KBM-7 (cell line): ENCODE measurements at places on chromosomes 11 and 22.

- DNase-seq, result no peak
Observed at GRCh38 chr11:120180551-120181232, 30.1 kb upstream of the OAF start.

DNA sequence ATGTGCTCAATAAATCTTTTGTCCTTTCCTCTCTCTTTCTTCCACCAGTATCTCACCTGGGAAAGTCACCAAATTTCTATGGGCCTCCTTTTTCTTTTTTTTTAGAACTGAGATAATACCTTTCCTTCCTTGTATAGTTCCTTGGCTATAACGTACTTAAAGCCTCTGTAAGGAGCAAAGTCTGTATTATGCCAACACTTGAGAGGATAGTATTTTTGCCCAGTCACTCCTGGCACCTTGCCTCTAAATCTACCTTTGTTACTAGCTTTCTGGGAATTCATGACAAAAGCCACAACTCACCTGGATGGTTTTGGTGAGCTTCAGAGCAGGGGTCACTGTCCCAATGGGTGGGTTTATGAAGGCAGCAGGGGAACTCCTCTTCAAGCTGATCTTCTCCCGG, 12.2 kb downstream of the POLDIP3 start:
- no peak for DNase-seq

GRCh38 chr11:77636731-77637344, 756 bp downstream of the CLNS1A start:
- DNase-seq, result peak; percentile 62

GRCh38 chr11:73359930-73360742, 16.1 kb upstream of the RELT start:
- DNase-seq, result peak; percentile 39

GRCh38 chr11:66493130-66493529, 12.9 kb downstream of the DPP3 start:
- DNase-seq, result no peak

DNA sequence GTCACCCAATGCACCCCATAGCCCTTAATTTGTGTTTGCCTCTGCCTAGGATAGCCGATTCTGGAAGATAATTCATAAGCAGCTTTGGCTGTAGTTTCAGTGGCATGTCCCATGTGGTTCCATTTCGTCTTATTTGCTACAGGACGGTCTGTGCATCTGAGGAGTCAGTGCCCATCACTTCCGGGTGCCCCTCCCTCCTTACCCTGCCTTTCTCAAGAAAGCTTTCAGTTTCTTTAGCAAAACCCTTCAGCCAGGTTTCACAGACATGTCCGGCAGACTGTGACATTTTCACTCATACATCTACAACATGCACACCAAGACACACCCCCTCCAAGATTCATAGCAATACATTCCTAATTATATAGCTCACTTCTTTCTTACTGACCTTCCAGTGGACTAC, 14.3 kb downstream of the TP53AIP1 start:
- DNase-seq, result no peak

- no peak for DNase-seq
Observed at GRCh38 chr22:30371981-30372380, 15.2 kb downstream of the CCDC157 start.

DNA sequence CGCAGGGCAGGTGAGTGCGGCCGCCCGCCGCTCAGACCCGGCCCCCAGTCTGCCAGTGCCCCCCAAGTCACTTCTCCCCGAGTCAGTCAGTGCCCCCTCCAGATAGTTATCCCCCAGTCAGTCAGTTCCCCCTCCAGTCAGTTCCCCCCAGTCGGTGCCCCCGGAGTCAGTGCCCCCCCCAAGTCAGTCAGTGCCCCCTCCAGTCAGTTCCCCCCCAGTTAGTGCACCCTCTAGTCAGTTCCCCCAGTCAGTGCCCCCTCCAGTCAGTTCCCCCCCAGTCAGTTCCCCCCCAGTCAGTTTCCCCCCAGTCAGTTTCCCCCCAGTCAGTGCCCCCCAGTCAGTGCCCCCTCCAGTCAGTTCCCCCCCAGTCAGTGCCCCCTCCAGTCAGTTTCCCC, 411 bp downstream of the PPP6R2 start:
- no peak for DNase-seq

DNA sequence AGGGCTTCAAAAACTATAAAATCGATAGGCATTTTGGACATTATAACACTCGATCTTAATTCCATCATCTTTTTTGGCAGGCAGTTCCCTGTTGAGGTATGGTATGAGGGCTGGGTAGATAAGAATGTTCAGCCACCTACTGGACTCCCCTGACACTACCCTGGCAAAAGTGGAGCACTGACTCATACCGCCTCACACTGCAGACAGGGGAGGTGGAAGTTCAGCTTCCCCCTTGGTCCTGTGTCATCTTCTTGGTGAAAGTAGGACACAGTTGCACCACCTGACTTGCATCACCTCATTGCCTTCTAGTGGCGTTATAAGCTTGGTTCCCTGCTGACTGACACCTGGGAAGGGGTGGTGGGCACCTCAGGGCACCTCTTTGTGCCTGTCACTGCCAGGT, 30.4 kb downstream of the PAAF1 start:
- peak; percentile 31 for DNase-seq

DNA sequence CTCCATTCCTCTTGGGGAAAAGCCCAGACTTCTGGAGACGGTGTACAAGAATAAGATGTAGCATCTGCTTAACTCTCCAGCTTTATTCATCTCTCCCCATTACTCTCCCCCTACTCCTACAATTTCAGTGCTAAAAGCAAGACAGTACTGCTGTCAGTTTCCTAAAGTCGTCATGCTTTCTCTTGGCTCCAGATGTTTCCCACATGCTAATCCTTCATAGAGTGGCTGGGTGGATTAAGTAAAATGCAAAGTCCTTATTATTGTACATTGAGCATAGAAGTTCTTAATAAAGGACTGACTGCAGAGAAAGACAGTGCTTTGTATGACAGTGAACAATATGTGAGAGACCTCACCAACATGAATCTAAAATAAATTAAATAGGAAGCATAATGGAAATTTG, 142.2 kb upstream of the UBASH3B start:
- DNase-seq, result no peak

GRCh38 chr11:1041149-1041467, 4.6 kb upstream of the MUC6 start:
- no peak for DNase-seq

DNA sequence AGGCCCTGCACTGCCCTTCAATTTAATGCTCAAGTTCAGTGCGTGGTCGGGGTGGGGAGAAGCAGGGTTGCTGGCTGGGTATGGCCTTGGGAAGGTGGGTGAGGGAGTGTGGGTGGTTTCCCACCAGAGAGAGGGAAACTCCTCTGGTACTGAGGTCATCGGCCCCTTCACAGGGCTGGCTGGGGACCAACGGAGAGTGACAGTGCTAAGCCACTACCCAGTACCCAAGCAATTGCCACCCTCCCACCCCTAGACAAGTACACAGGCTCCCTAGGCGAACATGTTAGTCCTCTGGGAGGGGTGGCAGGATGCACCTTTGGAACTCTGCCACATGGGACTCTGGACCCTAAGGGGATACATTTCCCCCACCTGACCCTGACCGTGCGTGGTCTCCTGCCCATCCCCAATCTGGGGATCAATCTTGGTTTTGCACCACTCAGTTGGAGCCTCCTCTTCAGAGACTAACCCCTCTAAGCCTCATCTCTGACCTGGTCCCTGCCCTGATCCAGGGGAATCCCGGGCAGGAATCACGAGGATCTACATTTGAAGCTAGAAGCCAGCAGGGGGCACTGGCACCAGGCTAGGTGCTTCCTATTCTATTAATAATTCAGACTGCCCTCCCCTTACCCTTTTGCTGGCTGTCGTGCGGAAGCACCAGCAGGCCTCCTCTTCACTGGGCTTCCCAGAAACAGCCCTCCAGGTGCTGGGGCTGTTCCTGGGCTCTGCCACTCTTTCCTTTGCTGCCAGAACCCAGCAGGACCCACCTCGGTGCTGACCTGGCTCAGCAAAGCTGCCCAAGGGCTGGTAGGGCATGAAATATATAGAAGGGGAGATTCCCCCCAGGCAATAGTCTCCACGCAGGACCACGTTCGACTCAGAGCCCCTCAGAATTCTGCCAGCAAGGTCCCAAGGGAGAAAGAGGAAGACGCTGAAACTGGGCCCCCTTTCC, 377.7 kb downstream of the TENM4 start:
- peak; percentile 1 for DNase-seq

GRCh38 chr11:128642571-128642970, 51.3 kb upstream of the FLI1 start:
- DNase-seq, result no peak

- DNase-seq, result no peak
Observed at GRCh38 chr11:36736103-36736502, 138.1 kb upstream of the RAG2 start.

- no peak for DNase-seq
Observed at GRCh38 chr11:115144014-115144413, 360.2 kb downstream of the CADM1 start.

DNA sequence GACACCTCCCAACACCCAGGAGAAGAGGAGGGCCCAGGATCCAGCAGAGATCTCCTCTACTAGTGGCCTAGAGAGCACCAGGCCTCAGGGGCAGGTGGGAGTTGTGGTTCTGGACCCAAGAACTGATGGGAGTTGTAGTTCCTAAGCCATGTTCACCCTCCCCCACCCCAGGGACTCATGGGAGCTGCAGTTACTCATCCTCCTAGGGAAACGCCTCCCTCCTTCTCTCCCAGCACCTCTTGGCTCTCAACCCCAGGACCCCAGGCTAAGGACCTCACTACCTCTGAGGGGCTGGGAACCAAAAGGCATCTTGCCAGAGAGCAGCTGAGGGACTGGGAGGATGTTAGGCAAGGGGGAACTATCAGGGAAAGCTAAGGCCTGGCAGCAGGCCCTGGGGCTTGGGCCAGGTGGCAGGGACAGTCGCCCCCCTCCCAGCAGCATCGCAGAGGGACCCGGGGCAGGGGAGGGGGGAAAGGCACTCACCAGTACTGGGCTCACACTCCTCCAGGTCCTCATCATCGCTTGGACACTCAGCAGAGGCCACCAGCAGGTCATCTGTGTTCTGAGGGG, 28.9 kb downstream of the SLC22A12 start:
- no peak for DNase-seq

- DNase-seq, result no peak
Observed at GRCh38 chr11:20064961-20065405, 95.3 kb downstream of the DBX1 start.

- DNase-seq, result no peak
Observed at GRCh38 chr11:77301510-77301909, at the start of gene GDPD4. Gene GDPD4 (minus strand): TSS chr11:77301686. CDS start chr11:77285137, 16,549 bp downstream.

DNA sequence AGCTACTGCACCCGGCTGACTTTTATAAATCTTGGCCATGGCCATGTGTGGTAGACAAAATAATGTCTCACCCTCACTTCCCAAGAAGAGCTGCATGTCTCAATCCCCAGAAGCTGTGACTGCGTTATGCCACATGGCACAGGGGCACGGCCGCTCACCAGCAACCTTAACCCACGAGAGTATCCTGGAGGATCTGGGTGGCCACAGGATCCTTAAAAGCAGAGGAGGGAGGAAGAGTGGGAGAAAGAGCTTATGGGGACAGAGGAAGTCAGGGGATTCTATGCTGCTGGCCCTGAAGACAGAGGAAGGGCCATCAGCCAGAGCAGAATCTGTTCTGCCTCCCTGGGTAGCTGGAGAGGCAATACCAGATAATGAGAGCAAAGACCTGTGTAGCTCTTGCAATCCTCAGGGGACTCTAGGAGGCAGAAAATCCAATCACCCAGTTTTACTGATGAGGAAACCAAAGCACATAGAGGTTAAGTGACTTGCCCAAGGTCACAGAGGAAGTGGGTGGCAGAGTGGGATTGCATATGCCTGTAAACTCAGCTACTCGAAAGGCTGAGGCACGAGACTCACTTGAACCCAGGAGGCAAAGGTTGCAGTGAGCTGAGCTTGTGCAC, 55.3 kb downstream of the CELSR1 start:
- no peak for DNase-seq

DNA sequence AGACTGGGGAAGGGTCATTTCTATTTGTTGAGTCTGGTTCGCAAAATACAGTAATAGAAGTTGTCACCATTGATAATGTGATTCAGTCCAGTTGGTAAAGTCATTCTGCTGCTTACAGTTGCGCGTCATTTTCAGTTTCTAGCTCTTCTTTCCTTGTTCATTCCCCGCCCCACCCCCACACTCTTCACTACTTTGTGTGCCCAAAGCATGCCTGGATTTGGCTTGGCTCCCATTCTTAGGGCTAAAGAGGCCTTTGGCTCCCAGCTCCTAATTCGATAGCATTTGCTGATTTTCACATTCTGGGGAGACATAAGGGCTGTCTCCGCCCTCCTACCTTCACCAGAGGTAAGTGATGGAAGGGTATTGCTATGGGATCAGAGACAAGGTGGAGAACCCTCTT, 43.0 kb downstream of the CECR2 start:
- no peak for DNase-seq

DNA sequence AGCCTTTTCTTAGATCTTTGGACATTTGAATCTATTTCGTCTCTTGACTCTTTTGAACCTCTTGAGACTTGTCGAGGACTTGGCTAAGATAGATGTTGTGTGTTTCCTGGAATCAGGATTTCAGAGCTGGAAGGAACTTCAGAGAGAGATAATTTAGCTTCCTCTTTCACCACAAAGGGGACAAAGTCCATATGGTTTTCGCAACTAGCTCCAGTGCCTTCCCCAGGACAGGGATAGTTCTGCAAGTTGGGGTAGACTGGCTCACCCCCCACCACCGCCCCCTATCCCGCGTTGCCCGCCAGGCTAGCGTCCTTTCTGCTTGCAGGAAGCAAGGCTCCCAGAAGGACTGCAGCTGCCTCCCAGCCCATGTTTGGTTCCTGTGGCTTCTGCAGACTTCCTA, 75.7 kb upstream of the MYO18B start:
- DNase-seq, result peak; percentile 51

- no peak for DNase-seq
Observed at GRCh38 chr11:21631991-21632390, 560.9 kb upstream of the ANO5 start.

DNA sequence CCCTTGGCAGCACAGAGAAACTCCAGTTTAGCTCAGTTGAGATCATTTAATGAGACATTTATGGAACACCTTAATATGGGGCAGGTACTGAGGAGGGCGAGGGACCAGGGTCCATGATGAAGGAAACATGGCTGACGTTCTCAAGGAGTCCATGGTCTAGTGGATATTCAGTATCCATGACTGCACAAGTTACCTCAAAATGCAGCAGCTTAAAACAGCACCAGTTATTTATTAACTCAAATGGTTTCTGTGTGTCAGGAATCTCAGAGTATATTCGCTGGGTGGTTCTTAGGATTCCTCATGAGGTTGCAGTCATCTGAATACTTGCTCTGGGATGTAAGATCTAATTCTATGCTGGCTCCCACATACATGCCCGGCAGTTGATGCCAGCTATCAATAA, 346.8 kb downstream of the LARGE1 start:
- DNase-seq, result no peak

- no peak for DNase-seq
Observed at GRCh38 chr11:126548581-126549550, 193.4 kb downstream of the ST3GAL4 start.

GRCh38 chr22:27267145-27267544, 534.4 kb downstream of the MN1 start:
- DNase-seq, result no peak

GRCh38 chr11:83249972-83250593, 36.1 kb downstream of the CCDC90B start:
- peak; percentile 42 for DNase-seq
